ENCODE measurements at places on chromosomes 5 and 9.

GRCh38 chr5:171695804-171696203, 89.8 kb upstream of the SMIM23 start:
- no peak for DNase-seq

DNA sequence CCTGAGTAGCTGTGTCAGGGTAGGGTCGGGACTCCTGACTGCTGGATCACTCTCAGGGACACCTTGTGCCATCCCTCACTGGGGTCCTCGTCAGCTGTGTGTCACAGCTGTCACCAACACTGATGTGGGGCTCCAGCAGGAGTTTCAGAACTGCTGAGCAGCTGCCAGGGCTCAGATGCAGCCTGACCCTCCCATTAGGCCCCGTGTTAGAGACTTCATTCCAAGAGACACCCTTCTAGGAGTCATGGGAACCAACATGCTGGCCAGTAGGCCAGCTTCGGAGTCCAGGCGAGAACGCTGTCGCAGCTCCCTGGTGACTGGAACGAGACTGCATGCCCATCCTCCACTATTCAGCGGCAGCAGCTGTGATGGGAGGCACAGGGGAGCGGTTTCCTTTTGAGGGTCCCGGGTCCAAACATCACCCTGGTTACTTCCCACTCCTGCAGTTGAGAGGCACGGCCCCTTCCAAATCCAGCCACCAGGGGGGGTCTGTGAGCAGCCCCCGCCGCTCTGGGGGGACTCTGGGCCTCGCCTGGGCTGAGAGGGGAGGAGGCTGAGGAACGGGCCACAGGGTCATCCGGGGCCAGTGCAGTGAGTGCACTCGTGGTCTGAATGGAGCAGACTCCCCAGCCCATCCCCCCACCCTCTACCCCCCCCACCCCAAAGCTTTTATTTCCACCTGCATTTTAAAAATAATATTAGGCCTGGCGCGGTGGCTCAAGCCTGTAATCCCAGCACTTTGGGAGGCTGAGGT, 12.6 kb upstream of the TCF7 start:
- DNase-seq: no peak

- DNase-seq: no peak
Measured at GRCh38 chr5:163269624-163270023, 167.8 kb upstream of the CCNG1 start.

DNA sequence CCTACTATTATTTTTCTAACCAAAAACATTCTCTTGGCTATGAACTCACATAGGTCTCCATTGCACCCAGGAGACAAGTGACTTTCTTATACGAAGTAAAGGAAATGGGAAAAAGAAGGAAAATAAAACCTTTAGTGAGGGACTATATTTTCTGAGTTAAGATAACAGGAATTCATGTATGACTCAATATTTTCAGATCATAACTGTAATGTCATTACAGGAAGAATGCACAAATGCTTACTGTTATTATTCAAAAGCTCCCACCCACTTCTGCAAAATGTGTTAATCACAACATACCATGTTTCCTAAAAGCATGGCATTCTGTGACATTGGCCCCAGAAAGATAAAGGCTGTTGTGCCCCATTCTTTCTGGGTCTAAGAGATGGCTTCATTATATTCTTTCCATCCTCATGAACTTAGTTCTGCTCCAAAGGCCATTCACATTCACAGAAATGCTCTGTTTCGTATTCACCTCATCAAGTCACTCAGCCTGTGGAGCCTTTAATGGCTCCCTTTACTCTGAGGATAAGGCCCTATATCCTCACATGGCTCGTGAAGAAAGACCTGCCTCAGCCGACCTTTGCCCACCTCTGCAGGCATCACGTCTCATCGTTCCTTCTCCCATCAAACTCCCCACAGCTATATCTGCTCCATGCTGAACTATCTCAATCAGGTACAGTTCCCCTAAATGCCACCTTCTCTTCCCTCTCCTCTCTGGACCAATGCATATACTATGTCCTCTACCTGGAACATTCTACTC, 77.0 kb downstream of the ABCA1 start:
- DNase-seq: no peak

GRCh38 chr9:121246821-121247561, 21.0 kb upstream of the GSN start:
- DNase-seq: peak; percentile 68

- peak; percentile 69 for DNase-seq
Measured at GRCh38 chr5:1488882-1489680, 34.7 kb downstream of the LPCAT1 start.

- peak; percentile 52 for DNase-seq
Measured at GRCh38 chr5:173812811-173813550, 75.2 kb upstream of the CPEB4 start.

DNA sequence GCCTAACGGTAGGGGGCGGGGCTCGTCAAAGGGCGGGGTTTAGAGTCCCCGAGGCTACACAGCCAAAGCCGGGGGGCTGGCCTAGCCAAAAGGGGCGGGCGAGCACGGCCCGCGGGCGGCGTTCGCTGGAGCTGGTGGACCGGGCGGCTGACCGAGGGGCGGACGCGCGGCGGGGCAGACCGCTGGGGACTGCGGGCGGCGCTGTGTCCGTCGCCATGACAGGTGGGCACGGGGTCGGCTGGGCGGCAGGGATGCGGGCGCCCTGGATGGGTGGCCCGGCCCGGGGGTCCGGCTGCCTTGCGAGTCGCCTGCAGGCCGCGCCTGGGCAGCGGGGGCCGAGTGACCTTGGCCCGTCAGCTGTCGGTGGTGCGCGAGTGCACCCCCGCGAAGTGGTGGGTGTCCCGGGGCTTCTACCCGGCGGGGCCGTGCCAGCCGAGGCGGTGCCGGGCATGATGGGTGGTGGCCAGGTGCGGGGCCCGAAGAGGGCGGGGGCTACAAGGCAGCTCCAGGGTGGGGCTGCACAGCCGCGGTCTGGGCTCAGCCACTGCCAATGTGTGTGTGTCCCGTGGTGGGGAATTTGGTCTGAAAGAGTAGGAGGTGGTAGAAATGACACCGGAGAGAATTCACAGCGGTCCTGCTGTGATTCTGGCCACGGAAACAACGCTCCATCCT, at the start of gene CARD19:
CARD19 (plus strand) TSS at position 87 of the 672 bp plus-strand sequence; CDS start at position 216, 129 bp downstream.
- DNase-seq: peak; percentile 45

DNA sequence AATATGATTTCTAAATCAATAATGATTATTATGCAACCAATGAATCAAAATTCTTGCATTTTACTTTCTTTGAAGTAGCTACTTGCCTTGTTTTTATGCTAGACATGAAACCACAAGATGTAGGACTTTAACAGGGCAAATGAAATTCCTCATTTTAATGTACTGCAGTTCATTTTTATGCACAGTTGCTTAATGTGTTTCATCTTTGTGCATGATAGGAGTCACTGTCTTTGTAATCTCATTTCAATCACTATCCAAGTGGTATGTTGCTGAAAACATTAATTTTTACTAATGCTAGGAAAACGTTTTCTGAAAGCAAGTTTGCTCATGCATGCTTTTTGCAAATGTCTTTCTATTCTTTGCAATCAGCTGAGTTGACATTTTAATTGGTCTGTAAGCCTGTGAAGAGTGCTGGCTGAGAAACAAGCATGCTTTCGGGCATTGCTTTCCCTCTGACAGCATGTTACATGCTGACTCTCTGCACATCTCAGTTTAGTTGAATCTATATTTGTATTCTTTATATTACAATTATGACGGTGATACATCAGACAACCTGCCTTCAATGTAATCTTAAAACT, 535.0 kb upstream of the CDH18 start:
- no peak for DNase-seq

- no peak for DNase-seq
Measured at GRCh38 chr5:37568893-37569292, 189.8 kb downstream of the WDR70 start.

- no peak for DNase-seq
Measured at GRCh38 chr5:160675988-160676387, 176.0 kb downstream of the ATP10B start.

DNA sequence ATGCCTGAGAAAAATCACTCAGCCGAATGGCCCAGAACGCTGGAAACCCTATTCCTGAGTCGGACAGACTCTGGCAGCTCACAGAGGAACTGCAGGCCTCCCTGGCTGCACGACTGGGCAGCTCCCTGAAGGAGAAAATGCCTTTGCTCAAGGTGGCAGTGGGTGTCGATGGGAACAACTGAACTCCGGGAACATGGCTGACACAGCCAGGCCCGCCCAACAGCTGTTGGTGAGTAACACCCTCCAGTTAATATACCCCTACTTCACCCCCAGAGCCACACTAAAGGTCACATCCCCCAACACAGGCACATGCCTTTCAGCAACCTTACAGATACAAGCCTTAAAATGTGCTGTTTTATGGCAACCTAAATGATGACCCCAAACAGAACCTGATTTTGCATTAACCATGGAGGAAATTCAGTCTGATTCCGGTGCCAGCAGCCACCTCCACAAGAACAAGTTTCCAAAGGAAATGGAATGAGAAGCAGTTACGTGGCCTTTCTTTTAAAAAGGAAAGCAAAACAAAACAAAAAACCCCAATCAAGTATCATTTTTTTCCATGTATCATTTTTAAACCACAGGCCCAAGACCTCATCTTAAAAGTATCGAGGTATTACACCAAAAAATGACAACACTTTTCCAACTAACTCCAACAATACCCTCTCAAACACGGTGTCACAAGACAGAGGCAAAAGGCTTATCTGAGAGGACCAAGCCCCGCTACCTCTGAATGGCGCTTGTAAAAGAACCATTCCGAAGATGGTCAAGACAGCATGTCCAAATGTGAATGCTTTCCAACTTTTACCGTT, 3.1 kb downstream of the KLF9 start:
- peak; percentile 87 for DNase-seq

DNA sequence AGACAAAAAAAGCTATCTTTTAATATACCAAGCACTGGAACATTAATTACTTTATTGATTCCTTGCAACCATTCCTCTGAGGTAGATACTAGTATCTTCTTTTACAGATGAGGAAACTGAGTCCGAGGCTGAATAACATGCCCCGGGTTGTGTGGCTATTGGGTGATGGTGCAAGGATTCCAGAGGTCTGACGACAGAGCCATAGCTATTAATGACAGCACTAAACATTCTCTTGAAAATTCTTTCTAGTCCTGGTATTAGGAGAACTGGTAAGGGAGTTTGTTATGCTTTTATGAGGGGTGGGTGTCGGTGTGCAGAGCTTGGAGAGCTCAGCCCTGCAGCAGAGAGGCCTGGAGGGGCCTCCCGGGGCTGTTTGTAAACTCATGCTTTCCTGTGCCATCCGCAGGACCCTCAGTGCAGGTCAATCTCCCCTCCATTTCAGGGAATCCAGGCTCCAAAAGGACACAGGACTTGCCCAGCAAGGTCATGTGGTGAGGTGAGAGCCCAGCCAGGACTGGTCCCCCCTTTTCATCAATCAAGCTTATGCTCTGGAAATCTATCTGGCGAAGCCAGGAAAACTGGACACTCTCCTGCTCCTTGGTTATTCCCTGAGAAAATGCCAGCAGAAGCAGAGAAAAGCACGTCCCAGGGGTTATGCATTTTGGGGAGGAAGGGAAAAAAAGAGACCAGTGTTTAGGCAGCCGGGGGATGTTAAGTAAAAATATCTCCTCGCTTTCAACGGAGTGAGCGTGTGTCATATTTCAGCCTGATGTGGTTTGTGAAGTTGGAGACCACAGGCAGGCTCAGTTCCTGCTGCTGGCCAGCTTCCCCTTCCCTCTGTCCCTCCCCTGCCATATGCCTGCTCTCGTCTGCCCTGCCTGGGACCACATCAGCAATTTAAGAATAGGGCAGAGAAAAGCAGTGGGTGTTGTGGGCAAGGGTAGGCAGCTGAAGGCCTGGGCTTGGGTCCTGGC, 3.7 kb downstream of the GSN start:
- DNase-seq: peak; percentile 80

DNA sequence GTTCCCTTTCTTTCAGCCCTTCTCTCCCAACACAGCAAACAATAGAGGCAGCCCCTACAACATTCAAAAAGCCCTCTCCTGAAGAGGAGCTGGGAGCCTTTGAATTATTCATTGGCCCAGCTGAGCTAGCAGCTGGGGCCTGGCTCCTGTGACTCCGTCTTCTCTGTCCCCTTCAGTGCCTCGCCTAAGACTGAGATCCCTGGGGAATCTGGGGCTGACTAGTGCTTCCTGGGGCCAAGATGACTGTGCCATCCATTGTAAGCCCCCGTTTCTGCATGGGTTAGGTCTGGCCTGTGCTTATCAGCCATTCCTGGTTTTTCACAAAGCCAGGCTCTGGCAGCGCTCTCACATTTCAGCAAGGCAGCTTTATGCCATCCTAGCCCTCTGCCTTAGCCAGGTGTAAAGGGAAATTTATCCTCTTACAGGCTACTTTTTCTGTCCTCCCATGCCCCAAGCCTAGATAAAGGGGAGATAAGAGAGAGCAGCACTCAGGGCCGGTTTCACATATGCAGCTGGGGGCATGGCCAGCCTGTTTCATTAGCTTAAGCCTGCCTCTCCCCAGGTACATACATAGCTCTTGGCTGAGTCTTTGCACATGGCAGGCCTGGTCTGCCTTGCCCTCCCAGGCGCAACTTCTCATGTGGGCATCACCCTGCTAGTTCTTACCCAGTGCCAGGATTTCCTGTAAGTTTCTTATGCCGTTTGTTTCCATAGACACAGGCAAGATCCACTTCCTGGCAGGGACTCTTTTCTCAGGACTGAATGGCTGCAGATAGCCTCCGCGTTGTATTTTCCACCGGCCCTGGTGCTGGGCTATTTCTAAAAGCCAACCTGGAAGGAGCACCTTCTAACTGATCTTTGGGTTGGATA, 15.8 kb downstream of the PTPA start:
- DNase-seq: no peak
